ENCODE measurements at places on chromosomes 7 and 10.

DNA sequence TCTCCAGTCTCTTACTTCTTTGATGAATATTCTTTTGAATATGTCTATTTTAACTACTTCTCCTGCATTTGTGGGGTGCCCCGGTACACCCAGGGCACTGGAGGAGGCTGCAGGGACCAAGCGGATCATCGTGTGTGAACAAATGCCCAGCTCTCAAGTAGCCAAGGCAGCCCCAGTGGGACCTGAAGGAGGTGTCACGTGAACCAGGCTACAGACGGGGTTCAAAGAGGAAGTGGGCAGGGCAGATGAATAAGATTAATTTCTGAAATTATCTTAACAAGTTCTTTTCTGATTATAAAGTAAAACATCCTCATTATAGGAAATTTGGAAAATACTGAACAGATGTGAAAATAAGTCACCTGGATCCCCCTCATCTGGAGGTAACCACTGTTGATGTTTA lies 78.4 kb upstream of the DUSP5 start:
- no peak for DNase-seq

- no peak for DNase-seq
Observed at GRCh38 chr7:75867390-75867717, 11.5 kb upstream of the RHBDD2 start.

GRCh38 chr10:57830877-57831560 lies 436.7 kb downstream of the IPMK start:
- no peak for DNase-seq

DNA sequence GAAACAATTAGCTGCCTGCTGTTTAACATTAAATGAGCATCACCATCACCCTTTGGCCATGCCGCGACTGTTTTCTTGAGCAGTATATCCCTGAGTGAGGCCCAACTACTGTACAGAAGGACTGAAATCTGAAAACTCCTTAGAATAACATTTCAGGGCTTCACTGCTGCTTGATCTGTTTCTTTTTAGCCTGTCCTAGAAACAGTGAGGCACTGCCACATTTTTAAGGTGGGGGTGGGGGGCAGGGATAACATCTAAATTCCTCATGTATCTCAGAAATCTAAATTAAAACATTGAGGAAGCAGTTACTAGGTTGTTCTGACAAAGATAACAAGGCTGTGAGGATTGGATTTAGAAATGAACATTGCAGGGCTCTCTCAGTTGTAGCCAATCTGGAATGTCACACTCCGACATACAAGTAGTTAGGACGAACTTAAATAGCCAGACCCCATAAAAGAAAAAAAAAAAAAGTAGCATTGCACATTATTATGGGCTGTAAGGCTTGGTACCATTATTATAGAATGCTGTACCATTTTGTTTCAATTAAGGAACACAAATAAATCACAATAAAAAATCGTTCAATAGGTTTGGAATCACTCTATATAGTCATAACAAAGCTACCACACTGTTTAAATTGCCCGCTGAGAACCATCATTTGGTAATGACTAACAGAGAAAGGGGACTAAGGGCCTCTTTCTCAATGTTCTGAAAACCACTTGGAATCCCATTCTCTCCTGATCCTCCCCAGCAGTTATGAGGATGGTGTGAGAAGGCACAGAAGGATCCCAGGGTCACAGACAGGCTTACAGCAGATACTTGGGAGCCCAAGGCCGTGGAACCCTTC lies 256.1 kb downstream of the INHBA start:
- DNase-seq: no peak

DNA sequence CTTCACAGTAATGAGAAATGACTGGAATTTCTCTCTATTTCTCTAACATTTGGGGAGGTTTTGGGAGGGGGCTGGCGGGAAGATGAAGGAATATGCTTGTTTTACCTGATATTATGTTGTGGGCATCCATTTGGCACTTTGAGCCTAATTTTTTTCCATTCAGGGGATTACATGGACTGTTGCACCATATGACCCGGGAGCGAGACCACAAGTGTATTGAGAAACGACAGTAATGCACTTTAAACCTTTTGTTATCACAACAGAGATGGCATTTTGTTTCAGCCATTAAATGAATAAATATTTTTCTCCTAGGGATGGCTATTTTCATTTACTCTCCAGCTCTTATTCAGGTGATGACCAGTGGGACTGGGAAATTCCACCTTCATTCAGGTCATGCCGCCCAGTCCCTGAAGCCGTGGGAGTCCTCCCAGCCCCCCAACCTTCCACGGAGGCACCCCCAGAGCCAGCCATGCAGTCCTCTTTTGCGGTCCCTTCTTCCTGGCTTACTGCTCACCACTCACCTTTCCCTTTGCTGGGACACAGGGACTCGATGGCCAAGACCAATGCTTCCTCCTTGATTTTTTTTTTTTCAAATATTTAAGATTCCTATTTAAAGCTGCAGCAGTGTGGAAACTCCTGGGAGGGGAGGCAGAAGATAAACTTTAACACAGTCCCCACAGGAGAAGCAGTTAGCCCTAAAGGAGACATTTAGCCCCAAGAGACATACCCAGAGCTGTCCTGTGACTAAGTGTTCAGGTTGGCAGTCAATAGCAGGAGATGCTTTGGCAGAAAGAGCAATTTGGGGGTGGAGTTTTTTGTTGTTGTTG lies 190.9 kb upstream of the YAE1 start:
- DNase-seq: no peak

DNA sequence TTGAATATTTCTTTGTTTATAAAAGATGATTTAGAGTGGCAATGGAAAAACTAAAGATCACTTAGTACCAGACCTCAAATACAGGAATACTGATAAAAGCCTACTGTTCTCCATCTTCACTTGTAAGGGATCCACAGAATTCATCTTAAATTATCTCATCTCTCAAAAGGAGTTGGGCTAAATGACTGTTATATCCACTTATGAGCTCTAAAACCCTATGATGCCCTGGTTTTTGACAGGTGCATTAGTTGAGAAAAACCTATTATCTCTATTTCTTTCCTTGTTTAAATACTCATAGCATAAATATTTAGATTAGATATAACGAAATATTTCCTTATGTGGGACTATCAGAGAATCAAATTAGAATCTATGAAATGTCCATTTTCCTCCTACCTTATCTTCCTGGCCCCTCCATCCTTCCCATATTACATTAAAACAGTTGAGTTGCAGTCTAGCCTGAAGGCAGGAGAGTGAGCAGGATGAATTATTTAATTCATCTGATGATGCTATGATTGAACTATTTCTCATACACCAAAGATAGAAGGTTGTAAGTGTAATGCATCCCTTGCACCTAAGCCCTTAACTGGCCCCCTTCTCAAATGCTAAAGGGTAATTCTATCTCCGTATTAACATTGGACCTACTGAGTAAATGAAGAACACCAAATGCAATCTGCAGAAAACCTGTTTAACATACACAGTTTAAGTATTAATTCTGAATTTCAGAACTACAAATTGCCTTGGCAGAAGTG lies 29.7 kb downstream of the PPP3CB start:
- no peak for DNase-seq

DNA sequence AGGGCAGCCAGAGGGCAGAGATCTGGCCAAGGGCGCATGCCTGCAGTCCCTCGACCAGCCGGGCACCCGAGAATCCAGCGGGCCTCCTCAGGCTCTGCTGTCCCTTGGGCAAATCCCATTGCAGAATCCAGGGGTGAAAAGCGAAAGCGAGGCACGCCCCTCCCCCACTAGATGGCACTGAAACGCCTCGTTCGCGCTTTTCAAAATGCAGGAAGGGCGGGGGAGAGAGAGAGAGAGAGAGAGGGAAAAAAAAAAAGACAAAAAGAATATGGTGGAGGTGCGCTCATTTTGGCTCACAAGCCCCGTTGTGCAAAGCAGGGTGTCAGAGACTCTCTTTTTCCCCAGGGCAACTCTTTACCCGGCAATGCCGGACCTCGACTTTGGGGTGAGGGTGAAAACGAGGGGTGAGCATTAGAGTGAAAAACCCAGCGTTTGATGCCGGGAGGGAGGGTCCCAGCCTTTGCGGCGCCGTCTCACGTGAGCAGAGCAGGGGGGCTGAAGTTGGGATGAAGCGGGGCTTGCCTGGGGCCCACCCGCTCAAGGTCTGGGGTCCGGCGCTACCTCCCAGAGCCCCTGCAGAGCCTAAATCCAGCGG lies 2.5 kb upstream of the TMEM178B start:
- DNase-seq: no peak

DNA sequence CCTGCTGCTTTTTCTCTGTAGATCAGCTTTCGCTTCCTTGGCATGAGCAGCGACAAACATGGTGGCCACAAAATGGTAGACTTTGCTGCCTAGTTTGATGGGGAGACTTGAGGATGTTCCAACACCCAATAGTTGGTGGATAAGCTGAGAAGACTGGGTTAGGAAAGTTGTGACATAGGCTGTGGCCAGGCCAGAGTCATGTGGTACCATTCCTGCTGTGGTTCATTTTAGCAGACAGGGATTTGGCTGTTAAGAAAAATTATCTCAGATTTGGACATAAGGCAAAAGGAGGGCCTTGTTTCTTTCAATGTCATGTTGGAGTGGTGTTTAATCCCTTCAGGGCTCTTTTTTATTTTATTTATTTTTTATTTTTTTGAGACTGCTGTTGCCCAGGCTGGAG lies 26.6 kb upstream of the FAM180A start:
- DNase-seq: no peak

- no peak for DNase-seq
Observed at GRCh38 chr10:46548498-46549090, 7.9 kb downstream of the GPRIN2 start.

GRCh38 chr10:75814014-75814413 lies 382.6 kb downstream of the LRMDA start:
- DNase-seq: no peak

- DNase-seq: peak; percentile 48
Observed at GRCh38 chr10:124354411-124355382, 64.0 kb downstream of the OAT start.

DNA sequence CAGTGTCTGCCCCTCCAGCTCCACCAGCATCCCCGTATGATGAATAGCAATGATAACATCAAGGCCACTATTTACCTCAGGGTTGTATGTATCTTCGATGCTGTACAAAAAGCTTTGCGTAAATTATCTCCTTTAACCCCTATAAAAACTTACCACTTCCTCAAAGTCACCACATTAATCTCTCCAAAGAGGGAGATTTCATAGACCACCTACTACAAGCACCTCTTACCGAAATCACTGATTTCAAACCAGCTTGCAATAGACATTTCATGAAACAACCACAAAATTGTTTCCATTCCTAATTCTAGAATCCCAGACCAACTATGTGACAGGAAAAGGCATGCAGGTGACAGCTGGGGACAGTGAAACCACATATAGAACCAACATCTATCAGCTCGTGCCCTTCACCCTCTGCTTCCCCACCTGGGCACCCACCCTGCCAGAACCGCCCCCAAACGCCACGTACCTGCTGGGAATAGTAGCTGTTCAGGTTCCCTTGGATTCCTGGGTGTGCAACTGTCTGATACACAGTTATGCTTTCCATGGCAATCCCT lies 20.1 kb upstream of the MMP21 start:
- no peak for DNase-seq

GRCh38 chr7:93923942-93924341 lies 2.4 kb downstream of the GNG11 start:
- DNase-seq: no peak

All from tibial nerve (tissue), 4 donors.